ENCODE measurements at places on chromosomes 12 and 14.
A peak's percentile ranks its signal among the peaks of the same experiment; 100 is the strongest.

GRCh38 chr12:124566997-124567672, at the start of gene NCOR2:
TSS of gene NCOR2 (minus strand) at chr12:124567612. CDS start at chr12:124495251, 72,361 bp downstream.
- no peak for DNase-seq

DNA sequence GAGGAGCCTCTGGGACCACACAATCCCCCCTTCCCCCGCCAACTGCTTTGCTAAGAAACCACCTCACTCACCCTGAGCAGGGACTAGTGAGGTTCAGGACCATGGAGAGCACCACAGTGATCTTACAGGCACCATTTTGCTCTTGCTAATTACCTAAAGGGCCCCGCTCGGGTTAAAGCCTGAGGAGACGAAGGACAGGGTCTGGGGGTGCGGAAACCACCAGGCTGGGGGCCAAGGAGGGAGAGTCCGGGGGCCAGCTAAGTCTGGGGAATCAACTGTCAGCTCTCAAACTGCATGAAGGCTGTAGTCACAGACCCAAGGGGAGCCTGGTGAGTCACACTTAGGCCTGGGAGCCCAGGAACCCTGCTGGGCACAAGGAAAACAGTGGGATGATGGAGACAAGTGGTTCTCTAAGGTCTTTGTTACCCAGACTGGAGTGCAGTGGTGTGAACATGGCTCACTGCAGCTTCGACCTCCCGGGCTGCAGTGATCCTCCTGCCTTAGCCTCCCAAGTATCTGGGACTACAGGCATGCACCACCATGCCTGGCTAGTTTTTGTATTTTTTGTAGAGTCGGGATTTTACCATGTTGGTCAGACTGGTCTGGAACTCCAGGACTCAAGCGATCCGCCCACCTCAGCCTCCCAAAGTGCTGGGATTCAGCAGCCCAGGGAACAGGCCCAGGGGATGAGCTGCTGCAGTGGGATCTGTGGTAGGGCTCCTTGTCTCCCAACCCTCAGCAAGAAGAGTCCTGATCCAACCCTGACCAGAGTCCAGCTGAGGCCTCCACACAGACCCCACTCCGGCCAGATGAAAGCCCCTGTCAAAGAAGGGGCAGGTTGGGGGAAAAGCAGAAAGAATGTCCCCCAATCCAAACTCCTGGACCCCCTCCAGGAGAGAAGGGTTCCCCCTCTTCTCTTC, 98.8 kb downstream of the CALM1 start:
- peak; percentile 76 for DNase-seq

DNA sequence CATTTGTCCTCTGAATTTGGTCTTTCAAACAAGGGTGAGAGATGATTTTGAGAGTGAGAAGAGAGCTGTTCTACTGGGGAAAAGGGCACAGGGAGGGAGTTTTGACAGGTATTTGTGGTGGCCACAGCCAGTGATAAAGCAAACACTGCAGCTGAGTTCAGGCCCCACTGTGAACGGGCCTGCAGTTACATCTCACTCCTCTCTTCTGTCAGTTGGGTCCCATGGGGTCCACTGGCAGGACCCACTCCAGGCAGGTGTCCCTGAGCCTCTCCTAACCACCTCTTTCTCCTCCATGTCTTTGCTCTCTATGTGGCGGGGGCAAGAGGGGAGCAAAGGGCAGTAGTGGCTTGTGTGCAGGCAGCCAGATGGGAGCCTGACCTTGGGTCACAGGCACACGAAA, 294.8 kb downstream of the APAF1 start:
- no peak for DNase-seq

GRCh38 chr14:99747582-99748330, 45.5 kb upstream of the EML1 start:
- DNase-seq: no peak

GRCh38 chr14:79378020-79378419, 833.3 kb downstream of the DIO2 start:
- no peak for DNase-seq

GRCh38 chr12:27604431-27604830, 80.4 kb downstream of the PPFIBP1 start:
- DNase-seq: no peak

DNA sequence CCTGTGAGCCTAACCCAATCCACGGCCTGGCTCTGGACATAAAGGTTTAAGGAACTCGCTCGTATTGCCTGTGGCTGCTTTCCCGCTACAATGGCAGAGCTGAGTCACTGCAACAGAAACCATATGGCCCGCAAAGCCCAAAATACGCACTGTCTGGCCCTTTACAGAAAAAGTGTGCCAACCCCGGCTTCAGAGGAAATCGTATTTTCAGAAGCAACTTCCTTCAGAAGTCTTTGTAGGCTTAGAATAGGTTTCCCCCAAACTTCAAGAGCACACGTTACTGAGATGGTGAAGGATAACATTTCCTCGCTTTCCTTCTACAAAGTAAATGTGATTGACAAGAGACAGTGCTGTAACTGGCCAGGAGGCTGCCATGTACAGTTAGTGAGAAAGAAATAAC, 34.8 kb upstream of the TESC start:
- no peak for DNase-seq

DNA sequence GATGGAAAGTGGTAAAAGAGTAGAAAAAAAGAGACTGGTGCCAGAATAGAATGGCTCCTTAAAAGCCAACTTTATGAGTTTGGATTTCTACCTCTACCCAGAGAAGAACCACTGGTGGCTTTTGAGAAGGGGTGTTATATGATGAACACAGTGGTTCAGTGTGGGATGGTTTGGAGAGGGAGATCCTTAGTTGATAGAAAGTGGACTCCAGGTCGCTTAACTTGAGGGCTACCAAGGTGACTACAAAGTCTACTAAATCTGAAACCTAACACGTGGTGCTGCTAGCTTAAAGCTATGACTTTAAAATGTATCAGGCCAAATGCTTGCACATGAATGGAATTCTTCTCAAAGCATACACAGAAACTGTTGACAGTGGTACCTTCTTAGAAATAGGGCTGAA, 8.4 kb downstream of the SPTB start:
- no peak for DNase-seq

- DNase-seq: no peak
Measured at GRCh38 chr12:99142651-99143050, 497.6 kb downstream of the APAF1 start.

DNA sequence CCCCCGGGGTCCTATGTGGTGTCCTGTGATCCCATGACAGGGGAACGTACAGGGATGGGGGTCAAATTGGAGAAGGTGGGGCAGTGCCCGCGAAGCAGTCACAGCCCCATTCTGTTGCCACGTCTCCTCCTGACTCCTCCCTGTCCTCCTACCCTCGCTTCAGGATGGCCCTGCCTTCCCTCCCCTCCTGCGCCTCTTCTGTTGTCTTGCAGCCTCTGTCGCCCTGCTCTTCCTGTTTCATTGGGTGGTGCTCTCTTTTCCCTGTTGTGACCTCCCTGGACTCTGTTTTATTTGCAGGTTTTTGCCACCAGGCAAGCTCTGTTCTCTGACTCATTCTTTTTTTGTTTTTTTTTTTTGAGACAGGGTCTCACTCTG, 18.7 kb downstream of the CABP1 start:
- DNase-seq: no peak

GRCh38 chr12:111705672-111706071, 19.8 kb downstream of the ACAD10 start:
- DNase-seq: no peak

- DNase-seq: no peak
Measured at GRCh38 chr12:78315028-78315427, 484.3 kb downstream of the NAV3 start.

GRCh38 chr14:56543436-56543835, 36.2 kb upstream of the TMEM260 start:
- no peak for DNase-seq

Data from fibroblast of the aortic adventitia (primary cell).